Stimulated activated CD4-positive, alpha-beta T cell treated with anti-CD3 and anti-CD28 coated beads, Interleukin-12 subunit alpha, Interleukin-12 subunit beta, amount 100 ng/mL, for 24 hours (primary cell): ENCODE measurements at places on chromosomes 13 and 19.

- no peak for DNase-seq
These were observed 41.8 kb downstream of the IGFL3 start for GRCh38 chr19:46082728-46083050.

DNA sequence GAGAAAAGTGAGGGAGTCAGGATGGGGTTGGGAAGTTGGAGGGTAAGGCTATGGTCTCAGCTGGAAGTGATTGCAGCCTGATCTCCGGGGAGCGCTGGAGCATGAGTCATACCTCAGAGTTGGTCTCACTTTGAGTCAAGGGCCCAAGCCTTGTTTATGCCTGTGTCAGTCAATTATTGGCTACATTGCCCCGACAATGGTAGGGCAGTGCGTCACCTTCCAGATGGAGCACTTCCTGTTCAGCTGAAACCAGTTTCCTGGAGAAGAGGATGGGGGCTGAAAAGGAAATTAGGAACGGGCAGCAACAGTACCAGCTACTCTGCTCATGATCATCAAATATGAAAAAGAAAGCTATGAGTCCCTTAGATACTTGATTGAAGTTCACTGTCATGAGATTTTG lies 60.4 kb downstream of the ADGRE1 start:
- peak; percentile 24 for DNase-seq

GRCh38 chr13:71772361-71772760 lies 94.6 kb downstream of the DACH1 start:
- no peak for DNase-seq

DNA sequence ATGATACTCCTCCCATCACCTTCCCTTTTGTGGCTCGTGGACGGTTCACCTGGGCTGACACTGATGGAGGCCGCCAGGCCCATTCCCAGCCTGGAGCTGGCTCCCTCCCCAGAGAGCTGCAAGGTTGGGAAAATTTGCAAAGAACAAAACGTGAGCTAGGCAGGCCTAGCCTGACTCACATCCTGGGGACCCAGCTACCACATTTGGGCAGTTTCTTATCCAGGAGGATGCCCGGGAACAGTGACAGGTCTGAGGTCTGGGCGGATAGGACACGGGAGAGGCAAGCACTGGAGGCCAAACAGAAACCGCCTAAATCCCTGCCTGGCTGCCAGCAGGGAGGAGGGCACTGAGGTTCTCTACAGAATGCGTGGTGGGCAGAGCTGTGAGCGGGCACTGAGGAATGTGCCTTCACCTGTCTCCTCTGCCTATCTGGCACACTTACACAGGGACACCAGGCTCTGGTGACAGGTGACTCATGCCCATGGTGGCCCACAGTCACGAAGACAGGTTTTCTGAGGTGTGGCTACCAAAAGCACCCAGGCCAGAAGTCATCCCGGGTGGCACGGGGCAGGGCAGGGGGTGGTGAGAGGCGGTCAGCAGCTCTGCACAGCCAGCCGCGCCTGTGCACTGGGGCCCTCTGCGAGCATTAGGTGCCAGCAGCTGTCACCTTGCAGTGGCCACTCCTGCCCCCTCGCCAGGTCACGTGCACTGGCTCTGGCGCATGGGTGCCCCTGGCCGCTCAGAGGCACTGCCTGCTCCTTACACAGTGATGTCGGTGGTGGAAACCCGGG lies 23.2 kb downstream of the SH3GL1 start:
- no peak for DNase-seq

- DNase-seq = no peak
These were observed 31.1 kb downstream of the RB1 start for GRCh38 chr13:48334534-48335127.
